Esophagus muscularis mucosa (tissue), 4 donors: ENCODE measurements at places on chromosomes 6 and 20. TPM values are rescaled to one million over a fixed set of nuclear protein-coding genes. Genes with fewer than 3 reads are reported as not detected.

GRCh38 chr20:532530-532929, 11.1 kb downstream of the CSNK2A1 start:
- H3K27me3 ChIP-seq: no peaks in the 10 kb centered on the region
- H3K36me3 ChIP-seq: peaks cover 4% of the 10 kb centered on the region
- no peak for DNase-seq
- H3K4me3 ChIP-seq: no peak overlapping the region

DNA sequence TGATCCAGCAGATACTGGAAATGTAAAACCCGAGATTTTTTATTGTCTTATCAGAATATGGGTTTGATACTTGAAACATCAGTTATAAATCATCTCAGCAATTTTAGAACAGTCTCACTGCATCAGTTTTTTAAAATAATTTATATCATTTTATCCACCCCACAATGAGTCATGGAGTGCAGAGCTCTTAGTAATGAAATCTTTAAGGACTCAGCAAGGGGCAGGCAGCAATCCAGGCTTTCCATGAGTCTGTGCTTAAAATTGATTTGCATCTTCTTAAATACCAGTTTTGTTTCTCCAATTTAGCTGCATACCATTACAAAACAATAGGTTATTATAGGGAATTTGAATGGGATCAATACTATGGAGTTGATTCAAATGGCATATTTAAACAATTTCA, 832.3 kb downstream of the C6orf118 start:
- H3K36me3 ChIP-seq: no peaks in the 10 kb centered on the region
- no peaks in the 10 kb centered on the region for H3K27me3 ChIP-seq
- H3K27ac ChIP-seq: no peak overlapping the region
- no peaks in the 10 kb centered on the region for H3K4me1 ChIP-seq
- H3K4me3 ChIP-seq: no peak overlapping the region

DNA sequence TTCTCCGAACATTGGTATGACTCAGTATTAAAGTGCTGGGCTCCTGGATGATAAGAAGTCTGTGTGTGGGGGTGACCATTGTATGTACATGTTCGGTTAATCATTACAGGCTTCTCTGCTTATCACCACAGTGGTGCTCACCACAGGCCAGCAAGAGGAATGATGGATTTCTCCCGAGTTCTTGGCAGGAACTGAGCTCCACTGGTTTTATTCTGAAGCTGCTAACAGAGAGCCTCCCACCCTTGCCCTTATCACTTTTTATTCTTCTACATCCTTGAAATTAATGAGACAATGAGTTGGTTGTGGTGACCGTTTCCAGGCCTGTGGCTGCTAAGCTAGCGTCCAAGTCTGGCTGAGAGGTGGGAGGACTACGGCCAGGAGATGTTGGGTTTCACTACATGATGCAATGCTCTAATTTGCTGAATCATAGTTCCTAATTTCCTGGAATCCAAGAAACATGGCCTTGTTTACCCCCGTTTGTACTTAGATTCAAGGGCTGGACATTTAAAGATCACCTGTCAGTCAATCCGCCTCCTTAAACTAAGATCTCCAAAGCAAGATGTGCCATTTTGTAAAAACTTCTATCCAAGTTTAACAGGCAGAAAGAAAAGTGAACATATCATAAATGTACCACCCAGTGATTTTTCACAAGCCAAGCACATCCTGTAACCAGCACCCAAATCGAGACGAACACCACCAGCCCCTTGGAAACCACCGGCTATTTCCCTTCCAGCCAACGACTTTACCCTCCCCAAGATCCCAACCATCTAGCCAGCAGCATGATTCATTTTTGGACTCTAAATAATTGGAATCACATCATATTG, 172.5 kb downstream of the FOXA2 start:
- H3K4me3 ChIP-seq: no peak overlapping the region
- H3K27ac ChIP-seq: no peak overlapping the region
- DNase-seq: no peak
- H3K36me3 ChIP-seq: no peaks in the 10 kb centered on the region
- peaks cover 5% of the 10 kb centered on the region for H3K27me3 ChIP-seq

DNA sequence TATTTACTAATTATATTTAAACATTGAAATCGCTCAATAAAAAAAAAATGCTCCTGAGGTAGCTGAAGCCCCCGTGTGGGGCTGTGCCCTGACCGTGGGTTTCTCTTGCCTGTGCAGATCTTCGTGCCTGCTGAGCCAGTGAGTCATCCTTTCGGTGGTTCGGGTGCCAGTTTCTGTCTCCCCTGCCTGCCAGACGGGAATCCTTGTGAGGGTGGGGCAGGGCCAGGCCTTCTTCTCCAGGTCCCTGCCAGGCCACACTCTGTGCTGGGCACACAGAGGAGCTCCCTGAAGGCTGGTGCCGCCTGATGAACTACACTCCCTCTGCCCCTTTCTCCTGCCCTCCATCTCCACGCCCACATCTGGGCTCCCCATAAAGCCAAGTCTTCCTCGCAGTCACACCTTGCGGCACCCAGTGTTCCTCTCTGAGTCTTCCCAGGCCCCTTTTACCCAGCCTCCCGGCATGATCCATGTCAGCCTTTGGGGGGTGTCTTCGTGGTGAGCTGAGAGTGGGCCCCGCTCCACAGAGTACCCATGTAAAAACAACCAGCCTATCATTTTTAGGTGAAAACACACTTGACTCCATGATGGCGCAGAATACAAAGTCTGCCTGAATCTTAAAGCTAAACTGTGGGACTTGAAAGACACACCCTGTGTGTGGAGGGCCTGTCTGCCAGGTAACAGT, 19.3 kb downstream of the FGD2 start:
- no peaks in the 10 kb centered on the region for H3K4me1 ChIP-seq
- no peaks in the 10 kb centered on the region for H3K27me3 ChIP-seq
- no peak overlapping the region for H3K4me3 ChIP-seq
- no peak for DNase-seq
- no peaks in the 10 kb centered on the region for H3K36me3 ChIP-seq

- no peak overlapping the region for H3K27ac ChIP-seq
- no peaks in the 10 kb centered on the region for H3K36me3 ChIP-seq
- no peak overlapping the region for H3K4me3 ChIP-seq
Measured at GRCh38 chr6:107665382-107665781, 158.7 kb downstream of the SCML4 start.

GRCh38 chr6:46129291-46129628, 529 bp upstream of the ENPP4 start:
- H3K4me3 ChIP-seq: peak overlapping the region; percentile 63
- peaks cover 25% of the 10 kb centered on the region for H3K4me1 ChIP-seq
- no peaks in the 10 kb centered on the region for H3K27me3 ChIP-seq
- H3K36me3 ChIP-seq: no peaks in the 10 kb centered on the region
- no peak for DNase-seq

DNA sequence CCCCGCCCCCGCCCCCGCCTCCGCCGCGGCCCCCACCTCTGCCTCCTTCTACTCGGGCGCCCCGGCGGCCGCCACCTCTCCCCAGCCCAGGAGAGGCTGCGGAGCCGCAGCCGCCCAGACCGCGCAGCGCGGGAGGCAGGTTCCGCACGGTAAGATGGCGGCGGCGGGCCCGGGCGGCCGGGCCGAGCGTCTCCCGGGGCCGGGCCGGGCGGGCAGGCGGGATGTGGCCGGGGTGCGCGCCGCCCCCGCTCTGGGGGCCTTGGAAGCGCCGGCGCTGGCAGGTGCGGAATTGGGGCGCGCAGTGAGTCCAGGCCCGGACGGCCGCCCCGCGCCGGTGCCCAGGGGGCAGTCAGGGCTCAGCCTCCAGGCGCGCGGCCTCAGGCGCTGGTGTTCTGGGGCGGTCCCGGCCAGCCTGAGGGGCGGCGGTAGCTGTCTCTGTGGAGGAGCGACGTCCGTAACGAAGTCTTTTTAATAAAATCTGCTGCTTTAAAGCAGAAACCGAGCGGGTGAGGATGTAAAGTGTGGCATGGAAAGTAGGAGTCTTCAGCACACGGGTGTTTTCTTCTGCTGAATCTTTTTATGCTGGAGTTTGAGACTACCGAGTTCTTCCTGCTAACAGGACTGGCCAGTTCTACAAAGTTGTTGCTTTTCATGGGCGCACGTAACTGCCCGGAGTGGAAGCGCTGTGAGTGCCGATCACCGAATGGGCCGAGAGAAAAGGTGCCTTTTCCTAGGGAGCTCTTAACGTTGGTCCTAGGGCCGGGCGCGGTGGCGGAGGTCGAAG, at the start of gene GID8:
Gene GID8 (plus strand): TSS at position 43 of the 784 bp plus-strand sequence. CDS start 3,356 bp downstream, outside the sequence.
- H3K4me3 ChIP-seq: peak within 1 kb of the TSS; percentile 91
- H3K36me3 ChIP-seq: peaks cover 19% of the 10 kb centered on the region
- peak within 1 kb of the TSS; percentile 93 for H3K27ac ChIP-seq
- DNase-seq: no peak

DNA sequence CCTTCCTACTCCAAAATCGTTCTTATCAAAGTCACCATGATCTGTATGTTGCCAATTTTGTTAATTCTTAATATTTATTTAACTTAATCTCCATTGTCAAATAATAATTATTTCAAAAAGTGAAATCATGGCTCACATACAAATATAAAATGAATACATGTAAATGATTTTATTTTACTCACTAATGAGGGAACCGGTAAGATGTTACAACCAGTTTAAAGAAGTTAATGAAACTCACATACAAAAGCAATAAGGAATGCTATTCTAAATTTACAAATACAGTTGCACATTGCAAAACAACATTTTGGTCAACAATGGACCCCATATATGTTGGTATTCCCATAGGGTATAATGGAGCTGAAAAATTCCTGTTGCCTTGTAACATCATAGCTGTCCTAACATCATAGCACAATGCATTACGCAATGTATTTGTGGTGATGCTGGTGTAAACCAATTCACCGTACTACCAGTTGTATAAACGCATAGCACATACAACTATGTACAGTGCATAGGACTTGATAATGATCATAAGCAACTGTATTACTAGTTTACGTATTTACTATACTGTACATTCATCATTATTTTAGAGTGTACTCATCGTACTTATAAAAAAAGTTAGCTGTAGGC, 6.5 kb upstream of the SLC22A16 start:
- no peaks in the 10 kb centered on the region for H3K4me1 ChIP-seq
- no peaks in the 10 kb centered on the region for H3K27me3 ChIP-seq
- DNase-seq: peak; percentile 0
- H3K27ac ChIP-seq: no peak overlapping the region
- no peaks in the 10 kb centered on the region for H3K36me3 ChIP-seq

DNA sequence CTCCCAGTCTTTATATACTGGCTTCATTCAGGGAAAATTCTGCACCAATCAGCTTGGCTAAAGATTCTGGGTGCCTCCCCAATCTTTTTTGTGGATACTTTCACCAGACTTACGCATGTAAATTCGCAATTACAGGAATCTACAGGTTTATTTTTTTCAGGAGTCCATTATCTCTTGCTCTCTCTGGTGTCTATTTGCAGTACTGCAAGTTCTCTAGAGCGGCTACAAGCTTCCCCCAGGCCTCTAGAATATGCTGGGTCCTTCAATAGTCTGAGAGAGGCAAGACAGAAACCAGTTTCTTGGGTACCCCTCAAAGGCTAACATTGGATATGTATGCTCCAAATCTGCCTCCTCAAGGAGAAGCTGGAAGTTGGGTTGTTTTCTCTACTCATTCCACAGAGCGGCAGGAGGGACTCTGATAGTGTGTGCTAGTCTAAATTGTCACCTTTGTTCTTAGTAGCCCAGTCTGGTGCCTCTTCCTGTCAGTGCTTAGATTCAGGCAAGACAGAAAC, 58.5 kb downstream of the SUN5 start:
- H3K4me1 ChIP-seq: no peaks in the 10 kb centered on the region
- no peaks in the 10 kb centered on the region for H3K27me3 ChIP-seq
- no peak overlapping the region for H3K4me3 ChIP-seq
- H3K36me3 ChIP-seq: no peaks in the 10 kb centered on the region
- H3K27ac ChIP-seq: no peak overlapping the region

The TBXT gene
- not detected for total RNA-seq

DNA sequence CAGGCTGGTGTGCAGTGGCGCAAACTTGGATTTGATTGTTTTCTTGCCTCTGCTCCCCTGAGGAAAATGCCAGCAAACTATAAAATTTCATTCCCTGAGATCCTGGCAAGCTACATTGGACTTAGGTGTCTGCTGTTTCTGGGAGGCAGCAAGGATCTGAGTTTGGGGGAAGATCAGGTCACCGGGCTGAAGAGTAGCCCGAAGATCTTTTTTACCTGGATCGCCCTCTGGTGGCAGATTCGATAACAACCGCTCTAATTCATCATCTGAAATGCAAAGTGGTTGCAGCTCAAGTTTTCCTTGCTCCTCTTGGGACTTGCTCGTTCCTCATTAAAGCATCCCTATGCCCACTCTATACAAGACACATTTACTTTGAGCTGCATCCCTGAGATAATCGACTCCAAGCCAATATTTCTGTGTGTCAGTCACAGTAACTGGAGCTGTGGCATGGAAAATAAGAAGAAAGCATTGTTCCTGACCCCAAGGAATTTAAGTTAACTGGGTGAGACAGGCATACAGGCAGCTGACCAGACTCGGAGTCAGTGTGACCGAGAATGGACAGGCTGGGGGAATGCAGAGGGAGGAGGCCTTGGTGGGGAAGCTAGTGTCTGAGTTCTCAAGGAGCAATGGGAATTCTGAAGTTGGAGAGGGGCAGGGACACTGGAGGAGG, 131.8 kb upstream of the PROKR2 start:
- H3K27me3 ChIP-seq: no peaks in the 10 kb centered on the region
- H3K27ac ChIP-seq: no peak overlapping the region
- no peaks in the 10 kb centered on the region for H3K4me1 ChIP-seq
- no peaks in the 10 kb centered on the region for H3K36me3 ChIP-seq
- H3K4me3 ChIP-seq: no peak overlapping the region

The KHDRBS2 gene
- 0.32 TPM for total RNA-seq

GRCh38 chr6:96304997-96305396, 216.6 kb upstream of the UFL1 start:
- H3K4me3 ChIP-seq: no peak overlapping the region
- no peaks in the 10 kb centered on the region for H3K27me3 ChIP-seq
- no peak for DNase-seq
- H3K4me1 ChIP-seq: no peaks in the 10 kb centered on the region

The RTF2 gene
- 71.0 TPM for total RNA-seq

DNA sequence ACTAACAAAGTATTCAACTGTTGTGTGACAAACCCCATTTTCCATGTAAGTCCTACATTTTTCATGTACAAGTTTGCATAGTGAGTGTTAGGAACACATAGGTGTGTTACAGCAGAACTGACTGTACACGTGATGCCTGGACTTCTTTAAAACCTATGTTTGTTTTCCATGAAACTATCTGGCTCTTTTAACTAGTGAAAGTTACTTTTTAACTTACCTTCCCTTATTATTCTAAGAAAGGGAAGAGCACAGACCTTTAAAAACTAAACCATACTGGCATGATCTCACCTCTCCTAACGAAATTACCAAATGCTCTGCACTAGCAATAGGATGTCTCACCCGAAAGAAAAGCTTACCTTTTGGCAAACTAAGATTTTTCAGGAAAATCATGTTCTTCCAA, 87.8 kb downstream of the CENPW start:
- H3K4me1 ChIP-seq: no peaks in the 10 kb centered on the region
- H3K27ac ChIP-seq: no peak overlapping the region
- no peaks in the 10 kb centered on the region for H3K36me3 ChIP-seq
- no peak overlapping the region for H3K4me3 ChIP-seq
- no peaks in the 10 kb centered on the region for H3K27me3 ChIP-seq
